ENCODE measurements at places on chromosomes 7 and 10. TPM values are rescaled to one million over a fixed set of nuclear protein-coding genes. Genes with fewer than 3 reads are reported as not detected.
A peak's percentile ranks its signal among the peaks of the same experiment; 100 is the strongest.

Gene XRCC2
- total RNA-seq: 28.2 TPM

Gene ANKRD7
- not detected for total RNA-seq

Gene IKZF1
- 8.5 TPM for total RNA-seq

Gene PLCE1
- total RNA-seq: 5.7 TPM

- no peaks in the 10 kb centered on the region for H3K27me3 ChIP-seq
- H3K36me3 ChIP-seq: no peaks in the 10 kb centered on the region
- H3K4me3 ChIP-seq: no peak overlapping the region
- DNase-seq: no peak
- no peaks in the 10 kb centered on the region for H3K4me1 ChIP-seq
- no peak overlapping the region for H3K27ac ChIP-seq
These were observed 26.3 kb upstream of the TNKS2 start for GRCh38 chr10:91771907-91772306.

DNA sequence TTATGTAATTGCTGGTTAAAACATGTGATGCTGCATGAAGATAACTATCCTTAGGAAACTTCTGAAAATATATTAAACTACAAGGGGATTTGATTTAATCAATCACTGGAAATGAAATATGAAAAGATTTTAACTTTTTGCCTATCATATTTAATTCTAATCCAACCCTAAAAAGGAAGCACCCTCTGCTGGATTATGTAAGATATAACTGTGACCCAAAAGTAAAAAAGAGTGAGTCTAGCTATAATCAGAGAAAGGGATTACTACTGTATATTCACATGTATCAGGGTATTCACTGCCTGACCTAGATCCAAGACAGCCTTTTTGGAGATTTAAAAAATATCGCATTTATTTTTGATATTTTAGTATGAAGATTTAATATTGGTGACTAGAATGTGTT lies 295.5 kb downstream of the MDFIC start:
- H3K27me3 ChIP-seq: no peaks in the 10 kb centered on the region
- no peaks in the 10 kb centered on the region for H3K4me1 ChIP-seq

DNA sequence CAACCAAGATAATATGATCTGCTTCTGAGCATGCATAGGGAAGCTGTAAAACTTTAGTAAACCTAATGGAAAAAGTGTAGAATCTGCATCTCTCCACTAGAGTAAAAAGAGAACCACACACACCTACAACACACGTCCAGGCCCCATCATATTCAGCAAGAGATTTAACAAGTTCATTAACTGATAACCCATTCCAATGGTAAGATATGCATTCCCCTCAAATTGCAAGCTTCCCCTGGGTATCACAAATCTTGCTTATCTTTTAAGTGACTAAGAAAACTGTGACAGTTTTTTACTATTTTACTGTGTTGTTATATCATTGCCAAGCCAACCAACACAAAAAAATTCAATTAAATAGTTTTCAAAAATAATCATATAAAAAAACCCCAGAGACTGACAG lies 8.0 kb downstream of the DPY19L1 start:
- no peak overlapping the region for H3K4me3 ChIP-seq
- no peaks in the 10 kb centered on the region for H3K27me3 ChIP-seq
- H3K4me1 ChIP-seq: peaks cover 30% of the 10 kb centered on the region
- no peak overlapping the region for H3K27ac ChIP-seq
- no peaks in the 10 kb centered on the region for H3K36me3 ChIP-seq

DNA sequence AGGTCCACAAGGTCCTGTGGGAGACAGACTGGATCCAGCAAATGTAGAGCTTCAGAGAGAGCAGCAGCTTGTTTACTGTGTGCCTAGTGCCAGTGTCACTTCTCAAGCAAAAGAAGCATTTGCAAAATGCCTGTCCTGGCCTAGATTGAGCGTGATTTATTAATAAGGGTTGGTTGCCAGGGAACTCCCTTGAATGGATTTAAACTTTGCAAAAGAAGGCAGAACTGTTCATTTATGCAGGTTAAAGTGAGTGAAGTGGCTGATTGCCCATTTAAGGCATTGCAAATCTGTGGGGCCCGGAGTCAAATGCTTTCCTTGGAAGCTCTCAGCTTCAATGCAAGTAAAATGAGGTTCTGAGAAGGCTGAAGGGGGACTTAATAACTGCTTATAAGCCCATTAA lies 71.3 kb downstream of the CDHR3 start:
- no peaks in the 10 kb centered on the region for H3K36me3 ChIP-seq
- peaks cover 19% of the 10 kb centered on the region for H3K4me1 ChIP-seq
- no peaks in the 10 kb centered on the region for H3K27me3 ChIP-seq
- no peak overlapping the region for H3K27ac ChIP-seq

GRCh38 chr10:88540351-88540750 lies 42.8 kb downstream of the RNLS start:
- peaks cover 19% of the 10 kb centered on the region for H3K4me1 ChIP-seq
- H3K36me3 ChIP-seq: no peaks in the 10 kb centered on the region
- no peak overlapping the region for H3K4me3 ChIP-seq
- no peak for DNase-seq
- H3K27me3 ChIP-seq: no peaks in the 10 kb centered on the region
- no peak overlapping the region for H3K27ac ChIP-seq

DNA sequence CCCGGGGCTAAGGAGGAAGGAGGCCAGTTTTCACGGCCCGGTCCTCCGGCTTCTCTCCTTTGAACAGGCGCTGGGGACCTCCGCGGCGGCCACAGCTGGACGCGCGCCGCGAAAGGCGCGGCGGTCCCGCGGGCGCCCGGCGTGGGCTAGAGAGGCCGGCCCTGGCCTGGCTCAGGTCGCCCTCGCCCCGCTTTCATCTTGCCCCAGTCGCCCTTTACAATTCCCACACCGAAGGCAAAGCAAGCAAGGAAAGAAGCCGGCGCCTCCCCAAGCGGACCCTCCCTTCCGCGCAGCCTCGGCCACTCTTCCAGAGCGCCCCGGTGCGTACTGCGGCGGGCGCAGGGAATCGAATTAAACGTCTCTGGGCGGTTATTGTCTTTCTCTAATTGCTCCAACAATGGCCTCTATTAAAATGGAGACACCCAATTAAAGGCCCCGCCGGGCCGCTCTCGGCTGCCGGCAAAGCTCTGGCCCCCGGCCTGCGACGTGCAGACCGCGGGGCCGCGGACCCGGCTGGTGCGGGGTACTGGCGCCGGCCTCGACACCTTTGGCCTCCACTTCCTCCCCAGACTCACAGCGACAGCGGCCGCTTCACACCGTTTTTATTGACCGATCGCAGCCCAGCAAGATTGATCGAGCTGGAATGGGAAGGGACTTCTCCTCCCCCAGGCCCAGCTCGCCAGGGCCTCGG lies 4.5 kb upstream of the GATA3 start:
- peaks cover 22% of the 10 kb centered on the region for H3K4me1 ChIP-seq
- H3K36me3 ChIP-seq: peaks cover 2% of the 10 kb centered on the region
- no peak for DNase-seq

GRCh38 chr10:132061465-132061864 lies 4.3 kb upstream of the JAKMIP3 start:
- no peak overlapping the region for H3K27ac ChIP-seq
- peaks cover 16% of the 10 kb centered on the region for H3K27me3 ChIP-seq
- no peaks in the 10 kb centered on the region for H3K36me3 ChIP-seq
- DNase-seq: no peak

DNA sequence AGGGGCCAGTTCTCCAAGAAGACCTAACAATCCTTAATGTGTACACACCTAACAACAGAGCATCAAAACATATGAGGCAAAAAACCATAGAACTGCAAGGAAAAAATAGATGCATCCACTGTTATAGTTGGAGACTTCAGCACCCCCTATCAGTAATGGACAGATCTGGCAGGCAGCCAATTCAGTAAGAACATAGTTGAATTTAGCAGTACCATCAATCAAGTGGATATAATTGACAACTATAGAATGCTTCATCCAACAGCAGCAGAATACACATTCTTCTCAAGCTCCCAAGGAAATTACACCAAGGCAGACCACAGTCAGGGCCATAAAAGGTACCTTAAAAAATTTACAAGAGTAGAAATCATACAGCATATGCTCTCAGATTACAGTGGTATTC lies 42.2 kb downstream of the POLL start:
- peaks cover 9% of the 10 kb centered on the region for H3K36me3 ChIP-seq
- H3K27ac ChIP-seq: no peak overlapping the region
- no peak overlapping the region for H3K4me3 ChIP-seq
- peaks cover 5% of the 10 kb centered on the region for H3K4me1 ChIP-seq
- H3K27me3 ChIP-seq: no peaks in the 10 kb centered on the region

- no peak overlapping the region for H3K4me3 ChIP-seq
- no peak overlapping the region for H3K27ac ChIP-seq
- H3K4me1 ChIP-seq: peaks cover 8% of the 10 kb centered on the region
- DNase-seq: no peak
- H3K36me3 ChIP-seq: peaks cover 2% of the 10 kb centered on the region
These were observed 138.7 kb downstream of the MAPK8 start for GRCh38 chr10:48444861-48445841.

DNA sequence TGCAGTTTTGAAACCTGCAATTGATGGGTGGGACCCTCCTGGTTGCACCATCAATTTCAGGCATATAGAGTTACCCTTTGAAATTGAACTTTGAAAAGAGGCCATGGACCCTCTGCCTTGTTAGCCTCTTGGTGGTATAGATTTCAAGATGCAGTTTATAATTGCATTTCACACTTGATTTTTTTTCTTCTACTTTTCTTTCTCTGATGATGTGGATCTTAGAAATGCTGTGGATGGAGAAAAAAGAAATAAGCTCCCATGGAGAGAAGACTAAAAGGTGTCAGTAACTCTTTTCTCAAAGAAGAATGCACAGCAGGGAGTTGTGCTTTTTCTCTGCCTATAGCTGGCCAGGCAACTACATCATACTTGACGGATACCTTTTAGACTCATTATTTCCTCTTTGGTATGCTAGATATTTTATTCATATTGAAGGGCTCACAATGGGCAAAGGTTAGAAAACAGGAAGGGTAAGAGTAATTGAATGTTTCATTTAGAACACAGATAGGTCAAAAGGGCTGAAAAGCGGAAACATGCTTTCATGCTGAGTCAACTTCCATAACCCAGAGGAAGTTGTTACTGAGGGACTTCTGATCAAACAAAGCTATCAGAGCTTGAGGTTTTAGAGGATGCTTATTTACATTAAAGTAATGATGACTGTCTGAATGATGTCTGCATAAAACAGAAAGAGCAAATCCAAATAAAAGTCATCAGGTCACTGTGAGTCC lies 773.2 kb upstream of the LRRN3 start:
- H3K4me1 ChIP-seq: peaks cover 22% of the 10 kb centered on the region
- no peak overlapping the region for H3K27ac ChIP-seq
- no peak for DNase-seq
- H3K36me3 ChIP-seq: peaks cover 16% of the 10 kb centered on the region

- H3K4me1 ChIP-seq: peaks cover 42% of the 10 kb centered on the region
- DNase-seq: no peak
- no peak overlapping the region for H3K4me3 ChIP-seq
- H3K27ac ChIP-seq: peak overlapping the region; percentile 72
These were observed 14.5 kb upstream of the CPA1 start for GRCh38 chr7:130365511-130366441.

DNA sequence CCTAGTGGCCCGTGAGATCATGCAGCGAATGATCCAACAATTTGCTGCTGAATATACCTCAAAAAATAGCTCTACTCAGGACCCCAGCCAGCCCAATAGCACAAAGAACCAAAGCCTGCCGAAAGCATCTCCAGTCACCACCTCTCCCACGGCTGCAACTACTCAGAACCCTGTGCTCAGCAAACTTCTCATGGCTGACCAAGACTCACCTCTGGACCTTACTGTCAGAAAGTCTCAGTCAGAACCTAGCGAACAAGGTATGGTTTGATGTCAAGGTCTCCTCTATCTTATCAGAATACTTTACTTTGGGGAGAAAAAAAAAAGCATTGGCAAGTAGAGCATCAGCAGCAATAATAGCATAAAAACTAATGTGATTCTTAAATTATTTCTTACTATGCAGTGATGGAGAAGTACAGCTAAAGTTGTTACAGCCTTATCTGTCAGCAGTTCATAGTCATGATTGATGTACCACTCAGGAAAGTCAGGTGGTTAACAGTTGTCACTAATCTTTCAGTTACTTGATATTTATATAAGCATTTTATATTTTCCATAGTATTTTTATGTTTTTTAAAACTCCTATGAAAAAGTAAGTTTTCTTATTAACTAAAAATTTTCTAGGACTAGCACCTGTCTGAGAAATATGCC lies 117.1 kb downstream of the LCOR start:
- H3K27me3 ChIP-seq: no peaks in the 10 kb centered on the region
- H3K27ac ChIP-seq: no peak overlapping the region
- no peak overlapping the region for H3K4me3 ChIP-seq
- no peak for DNase-seq
- H3K4me1 ChIP-seq: no peaks in the 10 kb centered on the region

DNA sequence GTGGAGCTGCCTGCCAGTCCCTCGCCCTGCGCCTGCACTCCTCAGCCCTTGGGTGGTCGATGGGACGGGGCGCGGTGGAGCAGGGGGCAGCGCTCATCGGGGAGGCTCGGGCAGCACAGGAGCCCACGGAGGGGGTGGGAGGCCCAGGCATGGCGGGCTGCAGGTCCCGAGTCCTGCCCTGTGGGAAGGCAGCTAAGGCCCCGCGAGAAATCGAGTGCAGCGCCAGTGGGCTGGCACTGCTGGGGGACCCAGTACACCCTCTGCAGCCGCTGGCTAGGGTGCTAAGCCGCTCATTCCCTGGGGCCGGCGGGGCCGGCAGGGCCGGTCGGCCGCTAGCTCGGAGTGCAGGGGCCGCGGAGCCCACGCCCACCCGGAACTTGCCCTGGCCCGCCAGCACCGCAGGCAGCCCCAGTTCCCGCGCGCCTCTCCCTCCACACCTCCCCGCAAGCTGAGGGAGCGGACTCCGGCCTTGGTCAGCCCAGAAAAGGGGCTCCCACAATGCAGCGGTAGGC lies 565.9 kb upstream of the NRG3 start:
- DNase-seq: no peak
- no peaks in the 10 kb centered on the region for H3K36me3 ChIP-seq
- H3K27me3 ChIP-seq: no peaks in the 10 kb centered on the region
- H3K4me3 ChIP-seq: no peak overlapping the region
- H3K4me1 ChIP-seq: no peaks in the 10 kb centered on the region
- no peak overlapping the region for H3K27ac ChIP-seq

Measured in neural crest cell (in vitro differentiated cells).